ENCODE measurements at places on chromosomes 4 and X.

- no peak for DNase-seq
Measured at GRCh38 chr4:109754093-109754857, 24.4 kb upstream of the PLA2G12A start.

GRCh38 chrX:129721870-129722269 lies 16.9 kb upstream of the XPNPEP2 start:
- DNase-seq = no peak

DNA sequence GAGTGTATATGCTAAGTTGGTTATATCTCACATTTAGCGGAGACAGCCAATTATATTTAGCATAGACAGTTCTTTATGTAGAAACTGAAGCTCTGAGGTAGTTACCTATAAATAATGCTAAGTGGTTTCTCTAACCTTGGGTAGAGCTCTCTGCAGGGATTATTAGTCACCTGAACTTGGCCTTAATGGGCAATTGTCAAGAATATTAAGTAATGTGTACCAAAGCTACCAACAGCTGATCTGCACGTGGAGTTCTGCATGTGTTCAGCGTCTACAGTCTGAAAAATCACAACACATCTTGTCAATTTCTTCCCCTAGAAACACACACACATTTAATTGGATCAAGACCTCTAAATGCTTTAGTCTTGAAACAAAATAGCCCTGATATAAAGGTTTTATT lies 740.6 kb upstream of the FAM241A start:
- DNase-seq = no peak

- DNase-seq = no peak
Measured at GRCh38 chr4:20512033-20512792, 188.0 kb upstream of the PACRGL start.

DNA sequence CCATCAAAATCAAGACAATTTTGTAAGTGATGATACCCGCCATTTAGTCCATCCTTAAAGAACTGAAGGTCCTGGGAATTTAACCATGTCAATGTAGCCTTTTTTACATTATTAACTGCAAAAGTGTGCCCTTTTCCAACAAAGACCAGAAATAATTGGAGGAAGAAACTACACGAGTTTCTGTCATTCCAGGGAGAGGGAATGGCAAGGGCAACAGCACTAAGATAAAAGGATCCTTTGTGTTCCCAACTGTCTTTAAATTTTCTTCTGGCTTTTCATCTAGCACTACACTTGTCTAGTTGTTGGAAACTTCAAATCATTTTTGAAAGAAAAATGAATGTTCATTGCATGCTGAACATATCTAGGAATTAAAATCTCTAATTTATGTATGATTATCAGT lies 286.2 kb downstream of the GALNTL6 start:
- no peak for DNase-seq

DNA sequence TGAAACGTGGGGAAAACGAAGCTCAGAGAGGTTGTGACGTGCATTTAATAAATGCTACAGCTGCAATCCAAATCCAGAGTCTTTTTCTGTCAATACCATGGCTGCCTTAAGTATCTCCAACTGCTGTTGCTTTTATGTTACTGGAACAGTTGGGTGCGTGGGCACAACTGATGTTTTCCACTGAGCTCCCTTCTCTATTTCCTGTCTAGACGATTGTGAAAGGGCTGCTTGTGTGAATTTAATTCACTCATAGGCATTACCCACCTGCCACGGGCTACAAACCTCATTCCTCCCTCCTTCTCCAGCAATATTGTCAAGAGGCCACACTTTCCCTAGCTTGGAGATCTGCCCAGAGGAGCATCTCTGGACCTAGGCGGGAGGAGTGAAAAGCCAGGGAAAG lies 526.0 kb downstream of the MID1IP1 start:
- DNase-seq = no peak

GRCh38 chrX:140391313-140391712 lies 113.6 kb downstream of the SOX3 start:
- no peak for DNase-seq

DNA sequence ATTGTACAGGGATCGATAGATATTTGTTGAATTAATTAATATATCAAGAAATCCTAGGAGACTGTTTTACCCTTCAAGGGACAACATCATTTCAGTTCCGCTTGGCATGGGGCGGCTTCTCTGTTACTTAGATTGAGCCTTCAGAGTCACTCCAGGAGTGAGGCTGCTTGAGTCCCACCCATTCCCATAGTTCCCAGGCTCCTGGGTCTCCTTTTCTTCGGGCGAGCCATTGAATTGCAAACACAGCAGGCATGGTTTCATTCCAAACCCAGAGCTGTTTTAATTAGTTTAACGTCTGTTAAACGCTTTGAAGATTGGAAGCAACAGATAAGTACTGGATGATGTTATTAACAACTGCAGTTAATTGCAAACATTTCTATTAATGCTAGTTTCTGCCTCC lies 571 bp upstream of the EDA start:
- DNase-seq = no peak

DNA sequence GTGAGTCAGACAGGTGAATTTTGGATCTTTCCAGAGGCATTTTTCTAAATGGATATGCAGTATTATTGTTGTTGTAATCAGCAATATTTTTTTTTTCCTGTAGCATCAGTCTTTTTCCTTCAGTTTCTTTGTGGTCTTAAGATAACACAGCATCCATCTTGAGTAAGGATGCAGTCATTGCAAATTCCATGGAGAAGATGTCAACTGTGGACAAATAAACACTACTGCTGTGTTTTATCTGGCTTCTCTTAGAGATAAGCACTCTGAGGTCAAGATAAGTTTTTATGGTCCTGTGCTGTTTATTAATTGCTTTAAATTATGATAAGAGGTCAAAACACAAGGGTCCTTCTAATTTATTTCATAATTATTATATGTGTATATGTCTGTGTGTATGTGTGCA lies 1255.7 kb downstream of the ADGRL3 start:
- DNase-seq = no peak

GRCh38 chrX:97504431-97504830 lies 620.7 kb downstream of the RPA4 start:
- DNase-seq = no peak

DNA sequence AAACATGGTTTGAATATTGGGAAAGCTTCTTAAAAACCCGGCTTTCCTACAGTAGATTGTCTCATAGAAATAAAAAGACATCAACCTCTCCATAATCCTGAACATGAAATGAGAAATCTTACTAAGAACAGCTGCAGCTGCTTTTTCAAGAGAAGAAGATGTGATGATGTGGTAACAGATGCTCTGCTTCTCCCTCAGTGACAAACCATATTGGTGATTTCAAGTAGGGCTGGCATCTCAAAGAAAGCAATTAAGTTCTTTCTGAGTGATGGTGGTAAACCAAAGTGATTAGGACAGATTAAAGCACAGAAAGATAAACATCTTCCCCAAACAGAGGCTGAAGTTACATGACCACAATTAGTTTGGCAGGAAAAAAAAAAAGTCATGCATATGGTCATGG lies 1477.7 kb downstream of the RAPGEF2 start:
- no peak for DNase-seq

- no peak for DNase-seq
Measured at GRCh38 chrX:12579311-12579710, 211.9 kb upstream of the PRPS2 start.

DNA sequence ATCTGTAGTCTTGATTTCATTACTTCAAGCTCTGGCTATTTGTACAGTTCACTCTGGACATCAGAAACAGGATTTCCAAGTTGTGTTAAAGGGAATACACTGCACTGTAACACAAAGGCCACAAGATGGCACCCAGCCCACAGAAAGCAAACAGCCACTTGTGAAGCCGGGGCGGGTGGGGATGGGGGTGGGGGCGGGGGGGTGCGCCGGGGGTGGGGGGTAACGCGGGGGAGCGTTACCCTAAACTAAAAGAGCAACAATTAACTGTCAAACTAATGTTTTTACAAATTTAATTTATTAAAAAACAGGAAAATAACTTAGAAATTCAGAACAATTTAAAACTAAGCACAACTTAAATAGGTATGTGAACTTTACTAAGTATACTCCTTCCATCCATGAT lies 27.3 kb downstream of the PRDX4 start:
- DNase-seq = peak; percentile 82

DNA sequence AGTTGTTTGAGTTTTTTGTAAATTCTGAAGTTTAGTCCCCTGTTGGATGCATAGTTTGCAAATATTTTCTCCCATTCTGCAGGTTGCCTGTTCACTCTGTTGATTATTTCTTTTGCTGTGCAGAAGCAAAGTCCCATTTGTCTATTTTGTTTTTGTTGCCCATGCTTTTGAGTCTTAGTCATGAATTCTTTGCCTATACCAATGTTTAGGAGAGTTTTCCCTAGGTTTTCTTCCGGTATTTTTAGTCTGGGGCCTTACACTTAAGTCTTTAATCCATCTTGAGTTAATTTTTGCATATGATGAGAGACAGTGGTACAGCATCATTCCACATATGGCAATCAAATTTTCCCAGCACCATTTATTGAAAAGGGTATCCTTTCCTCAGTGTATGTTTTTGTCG lies 405.8 kb upstream of the RPS6KA3 start:
- no peak for DNase-seq
